ENCODE measurements at places on chromosomes 3 and 15.

GRCh38 chr15:61038910-61039309, 190.2 kb downstream of the RORA start:
- DNase-seq, result peak; percentile 45

- no peak for DNase-seq
Observed at GRCh38 chr3:128683957-128684356, 33.3 kb upstream of the RPN1 start.

DNA sequence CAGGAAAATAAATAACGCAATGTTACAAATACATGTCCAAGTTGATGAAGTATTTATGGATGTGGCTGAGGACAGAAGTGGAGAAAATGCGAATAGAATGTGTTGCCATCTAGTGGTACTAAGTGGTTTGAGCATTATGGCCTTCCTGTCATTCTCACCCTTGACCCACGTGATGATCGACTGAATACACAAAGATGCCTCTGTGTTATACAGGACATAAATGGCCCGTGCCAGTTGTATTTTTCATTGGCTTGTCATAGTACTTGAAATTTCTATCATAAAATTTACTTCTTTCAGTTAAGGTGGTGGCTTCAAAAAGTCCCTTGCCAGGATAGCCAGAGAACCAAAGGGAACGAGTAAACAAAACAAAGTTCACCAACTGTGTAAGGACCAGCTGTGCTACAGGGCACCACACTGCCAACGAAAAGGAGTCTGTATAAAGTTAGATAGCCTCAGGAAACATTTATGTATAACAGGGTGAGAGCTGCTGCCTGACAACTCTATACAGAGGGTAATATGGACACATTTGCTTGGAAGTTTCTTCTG, 103.7 kb downstream of the MYH15 start:
- DNase-seq, result peak; percentile 86

DNA sequence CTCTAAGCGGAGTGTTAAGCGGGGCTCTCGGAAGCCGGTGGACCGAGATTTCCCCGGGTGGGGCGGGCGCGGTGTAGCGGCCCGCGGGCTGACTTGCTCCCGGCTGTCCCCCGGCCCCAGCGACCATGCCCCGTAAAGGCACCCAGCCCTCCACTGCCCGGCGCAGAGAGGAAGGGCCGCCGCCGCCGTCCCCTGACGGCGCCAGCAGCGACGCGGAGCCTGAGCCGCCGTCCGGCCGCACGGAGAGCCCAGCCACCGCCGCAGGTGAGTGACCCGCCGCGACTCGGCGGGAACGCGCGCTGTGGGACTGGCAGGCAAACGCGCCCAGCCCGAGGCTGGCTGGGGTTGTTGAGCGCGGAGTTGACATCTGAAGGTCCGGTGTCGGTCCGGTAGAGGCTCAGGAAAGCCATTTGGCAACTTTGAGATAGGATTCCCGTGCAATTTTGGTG, 1.3 kb downstream of the SMC4 start:
- no peak for DNase-seq

DNA sequence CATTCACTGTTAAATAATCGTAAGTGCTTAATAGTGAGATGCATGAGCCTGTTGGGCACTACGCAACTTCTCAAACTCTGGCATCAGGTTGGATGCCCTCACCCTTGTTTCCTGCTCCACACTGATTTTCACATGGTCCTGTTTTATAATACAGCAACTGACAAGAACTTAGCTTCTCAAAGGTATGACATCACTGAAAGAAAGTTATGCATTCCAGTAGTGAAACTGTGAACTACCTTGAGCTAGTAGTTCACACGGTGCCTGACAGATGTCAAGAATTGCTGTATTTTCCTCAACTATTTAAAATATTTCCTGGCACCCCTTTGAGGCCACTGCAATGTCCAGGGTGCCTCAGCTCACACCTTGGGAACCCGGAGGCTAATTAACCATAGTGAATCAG, 327.5 kb downstream of the RORA start:
- DNase-seq, result no peak

DNA sequence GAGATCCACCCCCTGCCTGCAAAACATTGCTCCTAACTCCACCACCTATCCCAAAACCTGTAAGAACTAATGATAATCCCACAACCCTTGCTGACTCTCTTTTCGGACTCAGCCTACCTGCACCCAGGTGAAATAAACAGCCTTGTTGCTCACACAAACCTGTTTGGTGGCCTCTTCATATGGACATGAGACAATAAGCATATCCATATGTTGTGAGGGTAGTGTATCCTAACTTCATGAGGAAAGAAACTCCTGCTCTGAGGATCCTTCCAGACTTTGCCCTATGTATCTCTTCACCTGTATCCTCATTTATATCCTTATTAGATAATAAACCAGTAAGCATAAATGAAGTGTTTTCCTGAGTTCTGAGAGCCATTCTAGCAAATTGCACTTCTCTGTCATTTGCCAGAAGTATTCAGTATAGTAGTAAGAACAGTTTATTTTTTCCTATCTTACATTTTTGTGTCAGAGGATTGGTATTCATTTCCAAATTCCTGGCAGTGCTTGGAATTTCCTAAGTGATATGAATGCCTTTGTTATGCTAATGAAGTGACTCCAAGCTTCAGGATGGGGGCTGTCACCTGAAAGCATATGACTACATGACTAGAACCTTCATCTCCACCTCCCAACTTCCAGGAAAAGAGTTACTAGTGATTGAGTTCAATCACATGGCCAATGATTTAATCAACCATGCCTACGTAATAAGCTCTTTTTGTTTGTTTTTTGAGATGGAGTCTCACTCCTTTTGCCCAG, 30.2 kb downstream of the TTBK2 start:
- peak; percentile 68 for DNase-seq

DNA sequence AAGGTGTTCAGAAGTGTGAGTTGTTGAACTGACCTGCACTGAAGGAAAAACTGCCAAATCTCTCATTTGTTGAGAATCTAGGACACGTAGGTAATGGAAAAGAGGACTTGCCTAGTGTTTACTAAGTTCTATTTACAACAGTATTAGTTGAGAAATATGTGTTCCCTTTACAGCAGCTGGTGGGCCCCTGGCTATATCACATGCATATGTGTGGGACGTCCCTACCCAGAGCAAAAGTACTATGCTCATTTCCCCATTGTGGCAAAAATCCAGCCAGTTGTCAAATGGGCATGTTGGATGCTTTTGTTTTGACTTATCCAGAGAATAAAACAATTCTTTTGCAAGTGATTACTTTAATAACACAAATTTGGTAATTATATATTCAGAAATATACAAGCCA, 113.3 kb upstream of the PTX3 start:
- no peak for DNase-seq

DNA sequence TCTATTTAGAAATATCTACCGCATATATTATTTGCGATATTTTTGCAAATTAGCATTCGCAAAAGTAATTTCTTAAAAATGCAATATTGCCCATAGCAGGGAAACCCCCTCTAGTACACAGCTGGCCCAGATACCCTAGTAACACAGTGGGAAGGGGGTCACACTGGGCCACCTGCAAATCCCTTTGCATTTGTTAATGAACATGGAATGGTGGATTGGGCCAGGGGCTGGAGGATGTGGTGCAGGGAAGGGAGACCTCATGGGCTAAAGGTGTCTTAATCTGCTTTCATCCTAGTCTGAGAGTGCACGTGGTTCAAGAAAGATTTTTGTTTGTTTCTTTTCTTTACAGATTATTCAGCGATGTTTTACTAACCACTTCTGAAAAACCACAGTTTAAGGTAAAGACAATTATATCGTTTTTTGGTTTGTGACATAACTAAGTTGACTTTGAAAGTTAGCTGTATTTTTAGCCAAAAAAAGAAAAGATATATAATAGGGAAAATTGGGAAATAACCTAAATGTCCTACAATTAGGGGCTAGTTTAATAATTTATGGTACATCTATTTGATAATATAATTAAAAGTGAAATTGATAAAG, 30.0 kb downstream of the PDHB start:
- no peak for DNase-seq

DNA sequence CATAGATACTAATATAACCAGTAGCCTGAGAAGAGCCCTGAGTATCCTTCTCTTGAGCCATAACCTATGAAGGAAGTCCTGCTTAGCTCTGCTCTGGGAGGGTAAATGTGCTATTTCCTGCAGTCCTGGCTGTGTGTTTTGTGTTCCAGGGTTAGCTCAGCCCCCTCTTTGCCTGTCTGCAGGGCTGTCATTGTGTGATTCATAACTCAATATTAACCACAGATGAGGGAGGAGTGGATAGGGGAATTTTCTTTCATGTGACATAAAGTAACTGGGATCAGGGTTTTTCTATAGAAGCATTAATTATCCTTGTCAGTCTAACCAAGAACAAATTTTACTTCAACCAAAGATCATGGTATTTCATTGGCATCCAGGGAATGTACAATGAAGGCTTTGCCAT, 183.3 kb upstream of the ZBTB20 start:
- DNase-seq, result peak; percentile 84

Measured in choroid plexus epithelial cell (primary cell).